ENCODE measurements at places on chromosomes 6 and 20.

- DNase-seq = no peak
These were observed 86.6 kb downstream of the SESN1 start for GRCh38 chr6:109008054-109008453.

DNA sequence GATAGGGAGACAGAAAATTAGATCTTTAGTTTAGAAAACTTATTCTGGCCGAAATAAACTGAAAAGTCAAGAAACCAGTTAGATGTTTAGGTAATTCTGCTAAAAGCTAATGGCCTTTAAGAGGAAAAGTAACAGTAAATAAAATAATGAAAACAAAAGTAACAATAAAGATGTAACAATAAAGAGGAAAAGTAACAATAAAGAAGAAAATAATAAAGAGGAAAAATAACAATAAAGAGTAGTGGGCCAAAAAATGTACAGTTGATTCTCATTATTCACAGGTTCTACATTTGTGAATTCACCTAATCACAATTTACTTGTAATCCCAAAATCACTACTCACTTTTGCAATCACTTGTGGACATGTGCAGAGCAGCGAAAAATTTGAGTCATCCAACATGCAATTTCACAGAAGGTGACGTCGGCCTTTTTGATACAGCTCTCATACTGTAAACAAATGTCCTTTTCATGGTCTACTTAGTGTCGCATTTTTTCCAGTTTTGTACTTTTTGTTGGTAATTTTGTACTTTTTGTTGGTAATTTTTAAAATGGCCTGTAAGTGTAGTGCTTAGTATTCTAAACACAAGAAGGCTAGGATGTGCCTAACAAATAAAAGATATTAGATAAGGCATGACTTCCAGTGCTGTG, 24.0 kb downstream of the HBS1L start:
- DNase-seq = no peak

GRCh38 chr20:965956-966355, 36.2 kb downstream of the RSPO4 start:
- no peak for DNase-seq

- DNase-seq = peak; percentile 72
These were observed 34.9 kb downstream of the OSTM1 start for GRCh38 chr6:108039681-108040080.

Measured in Kasumi-1 (cell line).